ENCODE measurements at places on chromosomes 6 and 20.

GRCh38 chr6:148455674-148456558, 113.3 kb downstream of the SASH1 start:
- no peak for DNase-seq

- peak; percentile 56 for DNase-seq
Observed at GRCh38 chr6:52574709-52575501, 2.0 kb downstream of the TRAM2 start.

GRCh38 chr20:41178904-41179432, 41.6 kb downstream of the PLCG1 start:
- no peak for DNase-seq

DNA sequence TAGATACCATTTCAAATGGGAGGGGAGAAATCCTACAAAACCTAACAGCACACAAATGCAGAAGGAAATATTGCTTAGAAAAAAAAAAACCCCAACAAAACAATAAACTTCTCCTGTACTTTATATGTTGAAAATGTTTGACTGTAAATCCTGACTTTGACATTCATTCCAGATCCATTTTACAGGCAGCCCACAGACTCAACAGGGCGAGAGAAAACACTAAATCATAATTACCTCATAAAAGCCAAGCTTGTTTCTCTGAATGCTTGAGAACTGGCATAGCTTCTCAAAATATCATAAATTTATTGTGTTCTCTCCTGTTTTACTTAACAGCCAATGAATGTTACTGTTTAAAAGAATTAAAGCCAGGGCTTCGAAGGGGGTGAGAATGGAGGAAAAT, 273.2 kb downstream of the CD83 start:
- no peak for DNase-seq

DNA sequence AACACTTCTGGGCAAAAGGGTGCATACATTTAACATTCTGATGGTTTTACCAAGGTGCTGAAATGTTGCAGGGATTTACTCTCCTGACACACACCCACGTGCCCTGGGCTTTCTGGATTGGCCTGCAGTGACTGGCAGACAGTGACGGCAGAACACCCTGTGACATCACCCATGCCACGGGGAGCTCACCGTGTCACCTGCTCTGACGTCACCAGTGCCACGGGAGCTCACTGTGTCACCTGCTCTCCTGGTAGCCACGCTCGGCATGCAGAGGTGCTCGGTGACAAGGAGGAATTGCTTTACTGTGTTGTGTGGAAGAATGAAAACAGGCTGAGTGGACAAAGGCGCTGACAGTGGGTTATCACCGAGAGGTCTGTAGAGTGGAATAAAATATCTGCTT, 99.3 kb downstream of the RAMACL start:
- no peak for DNase-seq

DNA sequence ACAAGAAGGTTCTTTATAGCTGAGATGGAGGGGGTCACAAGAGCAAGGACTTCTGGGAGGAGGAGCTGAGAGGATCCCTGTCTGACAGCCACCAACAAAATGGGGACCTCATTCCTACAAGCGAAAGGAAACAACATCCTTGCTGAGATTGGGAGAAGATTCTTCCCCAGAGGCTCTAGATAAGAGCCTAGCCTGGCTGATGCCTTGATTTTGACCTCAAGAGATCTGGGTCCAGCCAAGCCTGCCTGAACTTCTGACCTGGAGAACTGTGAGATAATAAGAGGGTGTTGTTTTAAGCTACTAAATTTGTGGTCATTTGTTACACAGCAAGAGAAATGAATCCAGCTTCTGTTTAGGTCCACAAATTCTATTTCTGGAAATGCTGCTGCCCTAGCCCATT, 75.4 kb upstream of the SLC4A11 start:
- no peak for DNase-seq

DNA sequence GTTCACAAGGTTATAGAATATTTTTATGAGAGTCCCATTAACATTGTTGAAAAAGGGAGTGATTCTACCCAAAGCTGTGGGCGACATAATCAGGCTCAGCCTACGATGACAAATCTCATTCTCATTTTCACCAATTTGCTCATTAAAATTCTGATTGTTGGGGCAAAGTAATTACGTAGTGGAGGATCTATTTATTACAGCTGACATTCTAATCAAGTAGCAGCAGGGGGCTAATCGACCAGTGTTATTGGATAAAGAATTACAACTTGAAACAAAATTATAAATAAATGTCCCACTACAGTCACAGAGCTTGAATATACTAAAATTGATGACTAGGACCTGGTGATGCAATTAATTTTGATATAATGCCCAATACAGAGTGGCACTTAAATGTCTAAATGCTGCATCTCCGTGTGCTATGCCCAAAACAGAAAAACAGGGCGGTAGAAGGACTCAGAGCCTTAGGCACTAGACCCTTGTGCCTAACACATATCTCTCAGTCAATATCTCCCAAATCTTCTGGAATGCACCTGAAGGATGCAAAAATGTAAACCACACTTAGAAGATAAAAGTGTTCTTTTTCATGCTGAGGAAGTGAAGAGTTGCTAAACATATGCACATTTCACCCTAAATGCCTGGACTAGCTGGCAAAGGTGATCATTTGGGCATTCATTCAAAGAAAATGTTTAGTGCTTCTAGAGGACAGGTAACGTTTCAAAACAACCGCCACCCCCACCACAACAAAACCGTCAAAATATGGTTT, 88.3 kb downstream of the CD24 start:
- no peak for DNase-seq

DNA sequence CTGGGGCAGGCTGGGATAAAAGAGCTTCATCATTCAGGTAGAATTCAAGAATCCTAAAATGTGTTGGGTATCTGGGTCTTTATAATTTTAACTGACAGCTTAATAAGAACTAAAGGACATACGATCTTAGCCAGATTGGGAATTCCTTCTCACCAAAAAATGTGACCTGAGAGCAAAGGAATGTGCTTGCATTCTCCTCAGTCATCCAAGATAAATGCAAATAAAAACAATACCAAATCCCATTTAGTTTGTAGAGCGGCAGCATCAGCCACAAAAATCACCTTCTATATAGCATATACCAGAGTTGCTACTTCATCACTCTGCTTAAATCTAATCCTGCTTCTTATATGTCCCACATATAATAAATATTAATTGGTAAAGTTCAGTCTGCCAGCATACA, 16.9 kb downstream of the USP49 start:
- no peak for DNase-seq

DNA sequence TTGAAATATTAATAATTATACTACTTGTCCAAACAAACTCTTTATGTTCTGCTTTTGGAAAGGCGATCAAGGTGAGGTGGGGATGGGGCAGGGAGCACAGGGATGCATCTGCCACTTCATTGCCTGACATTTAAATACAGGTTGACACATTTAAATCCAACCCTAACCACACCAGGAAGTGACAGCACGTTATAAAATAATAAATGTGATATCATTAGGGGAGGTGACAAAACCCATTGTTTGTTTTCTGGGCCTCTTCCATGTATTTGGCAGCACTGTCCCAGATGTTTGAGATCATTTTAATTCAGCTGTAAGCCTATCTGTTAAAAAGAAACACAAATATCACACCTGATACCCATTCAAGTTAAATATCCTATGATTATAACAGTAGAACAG, 342.4 kb upstream of the ARID1B start:
- DNase-seq: no peak

DNA sequence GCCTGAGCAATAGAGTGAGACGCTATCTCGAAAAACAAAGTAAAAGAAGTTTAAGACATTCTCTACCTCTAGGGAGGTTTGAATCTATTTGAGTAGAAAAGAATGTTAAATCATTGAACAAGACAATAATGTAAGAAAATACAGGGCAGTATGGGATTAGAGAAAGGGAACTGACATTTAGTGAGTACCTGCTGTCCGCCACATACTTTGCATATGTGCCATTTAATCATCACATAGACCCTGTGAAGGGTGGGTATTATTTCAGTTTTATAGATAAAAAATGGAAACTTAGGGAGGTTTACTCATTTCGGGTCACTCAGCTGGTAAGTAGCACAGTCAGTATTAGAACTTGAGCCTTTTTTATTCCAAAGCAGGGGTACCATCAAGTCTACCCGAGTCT, 31.4 kb downstream of the STK4 start:
- no peak for DNase-seq

- no peak for DNase-seq
Observed at GRCh38 chr20:41205313-41205712, 68.0 kb downstream of the PLCG1 start.

GRCh38 chr20:51444467-51444866, 98.1 kb downstream of the NFATC2 start:
- no peak for DNase-seq

All from activated naive CD4-positive, alpha-beta T cell treated with Interleukin-2 at 50 U/mL for 16 hours (primary cell).